ENCODE measurements at places on chromosomes 4 and X.

GRCh38 chrX:130699618-130700017, 203.4 kb downstream of the ENOX2 start:
- no peak for DNase-seq

DNA sequence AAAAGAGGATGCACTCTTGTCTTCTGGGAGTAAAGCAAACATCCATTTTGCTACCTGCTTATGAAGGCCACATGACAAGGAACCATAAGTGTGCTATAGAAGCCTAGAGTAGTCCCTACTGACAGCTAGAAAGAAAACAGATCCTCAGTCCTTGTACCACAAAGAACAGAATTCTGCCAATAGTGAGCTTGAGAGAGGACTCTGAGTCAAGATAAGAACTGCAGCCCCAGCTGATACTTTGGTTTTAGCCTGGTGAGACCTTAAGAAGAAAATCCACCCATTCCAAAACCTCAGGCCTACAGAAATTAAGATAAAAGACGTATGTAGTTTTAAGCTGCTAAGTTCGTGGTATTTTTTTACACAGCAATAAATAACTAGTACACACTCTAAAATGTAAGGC, 914.6 kb downstream of the PCDH19 start:
- DNase-seq, result no peak

- DNase-seq, result no peak
Measured at GRCh38 chrX:39631276-39632229, 466.2 kb downstream of the BCOR start.

DNA sequence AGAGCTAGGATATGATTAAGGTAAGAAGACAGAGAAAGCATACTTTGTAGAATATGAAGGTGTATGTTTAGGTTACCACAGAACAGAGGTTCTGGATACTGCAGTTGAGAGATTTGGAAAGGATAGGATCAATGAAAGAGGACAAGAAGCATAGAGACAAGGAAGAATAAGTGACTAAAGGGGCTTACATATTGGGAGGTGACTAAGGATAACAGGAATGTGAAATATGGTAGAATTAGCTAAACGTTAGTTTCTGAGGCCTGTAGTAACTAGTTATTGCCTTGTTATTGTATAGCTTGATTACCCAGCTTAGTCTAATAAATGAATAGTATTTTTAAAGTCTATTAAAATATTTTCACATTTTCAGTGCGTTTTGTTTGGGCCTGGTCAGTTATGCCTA, 38.2 kb downstream of the CENPI start:
- DNase-seq, result no peak

GRCh38 chr4:170128219-170128804, 38.6 kb upstream of the AADAT start:
- no peak for DNase-seq

DNA sequence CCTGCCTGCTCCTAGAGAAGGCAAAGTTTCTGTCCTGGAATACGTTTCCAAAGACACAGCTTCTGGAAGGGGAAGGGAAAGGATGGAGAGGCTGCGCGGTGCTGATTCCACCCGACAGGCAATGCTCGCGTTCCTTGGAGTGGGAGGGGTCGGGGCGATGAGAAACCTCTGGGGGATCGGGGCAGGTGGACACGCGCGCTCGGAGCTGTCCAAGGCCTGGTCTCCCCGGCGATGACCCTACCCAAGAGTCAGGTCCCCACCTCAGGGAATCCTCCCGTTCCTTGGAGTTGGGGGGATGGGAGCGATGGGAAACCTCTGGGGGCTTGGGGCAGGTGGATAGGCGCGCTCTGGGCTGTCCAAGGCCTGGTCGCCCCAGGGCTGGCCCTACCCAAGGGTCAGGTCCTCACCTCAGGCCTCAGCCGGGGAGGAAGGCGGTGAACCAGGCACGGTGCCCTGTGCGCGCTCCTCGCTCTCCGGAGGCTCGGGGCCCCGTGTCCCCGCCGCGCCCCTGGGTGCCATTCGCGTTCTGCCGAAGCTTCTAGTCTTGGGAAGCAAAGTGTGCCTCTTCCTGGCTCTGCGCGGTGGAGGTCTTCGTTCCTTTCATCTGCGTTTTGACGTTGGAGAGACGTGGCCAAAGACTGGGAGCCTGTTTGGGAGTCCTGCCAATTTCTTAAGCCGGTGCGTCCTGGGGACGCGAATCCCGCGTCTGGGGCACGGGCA, 10.6 kb upstream of the SHOX start:
- no peak for DNase-seq

- DNase-seq, result no peak
Measured at GRCh38 chrX:9846631-9847030, 60.4 kb downstream of the SHROOM2 start.

- DNase-seq, result no peak
Measured at GRCh38 chrX:20362268-20363267, 95.9 kb upstream of the RPS6KA3 start.

- no peak for DNase-seq
Measured at GRCh38 chr4:2332201-2332975, 70.5 kb upstream of the MXD4 start.

DNA sequence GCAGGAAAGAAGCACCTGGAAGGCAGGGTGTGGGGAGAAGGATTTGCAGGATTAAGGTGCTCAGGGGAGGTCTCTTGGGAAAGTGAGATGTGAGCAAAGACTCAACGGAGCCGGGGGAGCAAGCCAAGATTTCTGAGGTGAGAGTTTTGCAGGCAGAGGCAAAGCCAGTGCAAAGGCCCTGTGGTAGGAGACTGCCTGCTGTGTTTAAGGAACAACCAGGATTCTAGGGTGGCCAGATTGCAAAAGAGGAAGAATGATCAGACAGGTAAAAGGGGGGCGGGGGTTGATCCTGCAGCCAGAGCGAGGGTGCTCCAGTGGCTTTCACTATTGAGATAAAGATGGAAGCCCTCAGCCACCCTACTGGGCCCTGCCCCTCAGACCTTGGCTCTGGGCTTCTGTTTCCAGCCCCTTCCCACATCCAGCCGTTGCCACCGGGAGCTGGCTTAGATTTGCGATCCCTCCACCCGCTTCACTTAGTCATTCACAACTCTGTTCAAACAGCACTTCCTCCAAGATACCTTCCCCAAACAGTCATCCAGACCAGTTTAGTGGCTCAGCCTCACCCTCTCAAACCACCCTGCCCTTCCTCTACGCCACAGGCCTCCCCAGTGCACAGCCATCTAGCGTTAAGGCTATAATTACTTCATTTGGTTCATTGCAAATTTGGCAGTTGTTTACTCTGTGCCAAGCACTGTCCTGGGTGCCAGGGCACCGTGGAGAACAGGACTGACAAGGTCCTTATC, 23.3 kb upstream of the BCOR start:
- DNase-seq, result no peak

- no peak for DNase-seq
Measured at GRCh38 chr4:24394041-24394440, 190.3 kb downstream of the DHX15 start.

DNA sequence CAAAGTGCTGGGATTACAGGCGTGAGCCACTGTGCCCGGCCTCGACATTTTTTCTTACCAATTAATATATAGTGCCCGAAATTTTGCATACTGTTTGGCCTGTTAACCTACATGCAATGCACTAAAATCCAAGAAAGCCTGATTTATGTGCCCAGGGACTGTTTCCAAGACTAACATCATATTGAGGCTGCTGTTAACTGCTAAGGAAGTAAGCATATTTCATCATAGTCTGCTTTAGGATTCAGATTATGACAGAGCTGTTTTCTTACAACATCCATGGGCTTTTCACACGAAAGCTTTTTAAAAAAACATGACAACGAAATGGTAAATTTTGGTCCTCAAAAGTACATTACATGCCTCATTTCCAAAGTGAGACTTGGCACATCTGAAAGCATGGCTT, 84.4 kb downstream of the STOX2 start:
- no peak for DNase-seq

- DNase-seq, result no peak
Measured at GRCh38 chr4:687048-687970, 1.6 kb downstream of the SLC49A3 start.

- no peak for DNase-seq
Measured at GRCh38 chr4:2698951-2699505, 57.1 kb downstream of the TNIP2 start.

DNA sequence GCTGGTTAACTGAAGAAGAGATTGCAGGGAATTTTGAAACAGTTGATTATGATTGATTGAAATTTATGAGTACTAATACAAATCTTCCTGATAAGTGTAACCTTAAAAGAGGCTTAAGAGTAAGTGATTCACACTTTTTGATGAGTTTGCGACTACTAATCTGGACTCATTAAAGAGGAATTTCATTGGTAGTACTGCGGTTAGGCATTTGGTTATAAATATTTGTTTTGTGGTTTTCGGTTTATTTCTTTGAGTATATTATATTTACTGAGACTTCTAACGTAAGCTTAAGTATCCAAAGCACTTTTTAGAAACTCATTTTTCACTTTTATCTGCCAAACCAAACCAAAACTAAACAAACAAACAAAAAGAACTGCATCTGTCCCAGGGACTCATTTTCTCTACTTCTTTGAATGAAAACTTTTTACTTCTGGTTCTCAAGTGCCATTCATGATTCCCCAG, 20.7 kb downstream of the SLIT2 start:
- DNase-seq, result no peak

GRCh38 chr4:107388736-107389274, 331.2 kb downstream of the PAPSS1 start:
- DNase-seq, result no peak

DNA sequence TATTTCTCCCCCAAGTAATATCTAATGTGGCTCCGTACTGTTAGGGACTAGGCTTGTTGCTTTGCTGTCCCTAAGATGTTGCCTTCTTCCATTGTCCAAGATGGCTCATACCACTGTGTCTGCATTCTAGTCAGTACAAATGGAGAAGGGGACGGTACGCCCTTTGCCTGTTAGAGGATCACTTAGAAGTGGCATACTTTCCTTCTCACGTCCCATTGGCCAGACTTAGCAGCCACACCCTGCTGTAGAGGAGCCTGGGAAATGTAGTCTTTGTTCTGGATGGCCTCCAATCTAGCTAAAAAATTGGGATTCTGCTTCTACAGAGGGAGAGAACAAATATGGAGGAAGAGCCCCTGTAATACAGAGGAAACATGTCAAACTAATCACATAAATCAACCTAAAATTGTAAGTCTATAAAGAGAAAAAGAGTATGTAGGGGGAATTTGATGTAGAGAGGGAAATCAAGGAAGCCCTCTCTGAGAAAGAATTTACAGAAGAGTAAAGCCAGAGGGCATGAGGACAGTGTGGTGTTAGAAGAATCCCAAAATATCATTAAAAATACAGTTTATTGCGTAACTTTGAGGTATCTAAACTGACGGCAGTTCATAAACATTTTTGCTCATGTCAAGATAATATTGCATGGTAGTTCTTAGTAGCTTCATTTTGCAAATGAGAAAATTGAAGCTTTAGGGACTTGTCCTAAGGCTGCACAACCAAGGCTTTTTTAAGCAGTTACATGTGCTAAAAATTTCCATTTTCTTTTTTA, 15.1 kb downstream of the PRIMPOL start:
- no peak for DNase-seq

GRCh38 chr4:30757357-30757756, 37.2 kb downstream of the PCDH7 start:
- no peak for DNase-seq

DNA sequence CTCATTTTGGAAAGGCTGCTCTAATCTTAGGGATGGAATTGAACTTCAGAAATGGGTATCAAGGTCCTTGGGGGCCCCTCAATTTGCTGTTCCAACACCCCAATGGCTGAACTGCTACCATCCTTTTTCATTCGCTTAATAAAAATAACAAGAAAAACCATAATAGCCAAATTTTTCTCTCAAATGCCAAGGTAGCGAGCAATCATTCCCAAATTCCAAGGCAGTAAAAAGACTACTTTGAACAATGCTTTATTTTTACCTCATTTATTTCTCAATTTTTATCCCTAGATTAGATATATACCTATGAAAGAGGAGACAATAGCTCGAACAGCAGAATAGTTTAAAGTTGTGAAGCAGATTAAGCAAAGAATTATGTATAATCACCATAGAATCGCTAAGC, 323.4 kb upstream of the SLC7A11 start:
- no peak for DNase-seq

- no peak for DNase-seq
Measured at GRCh38 chr4:156824451-156825060, 147.0 kb downstream of the PDGFC start.
